Activated effector memory CD4-positive, alpha-beta T cell treated with anti-CD3 and anti-CD28 coated beads, Interleukin-2, amount 50 U/mL, for 16 hours (primary cell): ENCODE measurements at places on chromosomes 11 and 22.

GRCh38 chr11:15941206-15941770, 415.1 kb downstream of the SOX6 start:
- DNase-seq, result peak; percentile 66

DNA sequence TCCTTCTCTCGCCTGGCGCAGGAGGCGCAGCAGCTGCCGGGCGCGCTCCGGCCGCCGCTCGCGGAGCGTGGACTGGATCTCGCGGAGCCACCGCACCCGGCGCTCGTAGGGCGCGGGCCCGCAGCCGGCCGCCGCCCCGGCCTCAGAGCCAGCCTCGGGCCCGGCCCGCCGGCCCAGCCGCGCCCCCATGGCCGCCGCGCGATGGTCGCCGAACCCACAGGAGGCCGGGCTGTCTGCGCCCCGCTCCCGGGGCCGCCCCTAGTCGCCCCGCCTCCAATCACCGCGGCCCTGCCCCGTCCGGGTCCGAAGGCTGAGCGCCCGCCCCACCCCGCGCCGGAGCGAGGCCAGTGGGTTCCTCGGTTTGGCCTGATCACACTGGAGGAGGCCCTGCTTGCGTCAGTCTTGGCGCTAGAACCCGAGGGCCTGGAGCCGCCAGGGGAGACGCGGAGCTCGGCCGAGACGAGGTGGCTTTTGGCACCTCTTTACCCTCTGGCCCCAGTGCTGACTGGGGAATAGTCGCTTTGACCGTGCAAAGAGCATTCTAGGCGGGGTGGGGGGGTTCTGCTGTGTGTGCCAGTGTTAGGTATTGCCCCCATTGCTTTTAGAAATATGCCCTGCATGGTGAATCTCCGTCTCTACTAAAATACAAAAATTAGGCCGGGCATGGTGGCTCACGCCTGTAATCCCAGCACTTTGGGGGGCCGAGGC, at the start of gene LRRC75B:
Gene LRRC75B (minus strand): TSS at position 223 of the 708 bp plus-strand sequence. CDS start 34 bp downstream, at position 189.
- peak; percentile 70 for DNase-seq

GRCh38 chr22:46297151-46297812, 612 bp downstream of the GTSE1 start:
- no peak for DNase-seq

DNA sequence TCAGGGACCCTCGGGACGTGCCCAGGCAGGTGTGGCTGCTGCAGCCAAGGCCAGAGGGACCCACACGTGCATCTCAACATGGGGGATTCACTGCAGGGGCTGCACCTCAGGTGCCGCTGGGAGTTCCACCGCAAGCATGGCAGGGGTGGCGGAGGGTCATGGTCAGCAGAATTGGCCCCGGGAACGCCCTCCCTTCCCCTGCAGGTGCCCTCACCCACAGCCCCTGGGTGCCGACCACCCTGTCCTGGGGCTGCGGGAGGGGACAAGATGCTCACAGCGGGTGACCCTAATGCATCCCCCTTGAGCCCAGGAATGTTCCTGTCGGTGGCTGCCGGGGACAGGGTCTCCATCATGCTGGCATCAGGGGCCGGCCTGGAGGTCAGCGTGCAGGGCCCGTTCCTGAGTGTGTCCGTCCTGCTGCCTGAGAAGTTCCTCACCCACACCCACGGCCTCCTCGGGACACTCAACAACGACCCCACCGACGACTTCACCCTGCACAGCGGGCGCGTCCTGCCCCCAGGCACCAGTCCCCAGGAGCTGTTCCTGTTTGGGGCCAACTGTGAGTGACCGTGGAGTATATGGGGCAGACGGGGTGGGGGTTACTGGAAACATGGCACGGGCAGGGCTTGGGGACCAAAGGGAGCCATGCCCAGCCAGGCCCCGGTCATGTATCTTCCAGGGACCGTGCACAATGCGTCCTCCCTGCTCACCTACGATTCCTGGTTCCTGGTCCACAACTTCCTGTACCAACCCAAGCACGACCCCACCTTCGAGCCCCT, 5.8 kb downstream of the SUSD2 start:
- no peak for DNase-seq

- no peak for DNase-seq
Observed at GRCh38 chr22:49281467-49282340, 546.0 kb downstream of the BRD1 start.
